ENCODE measurements at places on chromosomes 1 and 21. TPM values are rescaled to one million over a fixed set of nuclear protein-coding genes. Genes with fewer than 3 reads are reported as not detected.

Gene TIE1
- total RNA-seq = 1.7 TPM

Gene NCAM2
- total RNA-seq = 34.0 TPM

Gene PAPPA2
- total RNA-seq = 0.32 TPM

Gene CCDC30
- total RNA-seq = 7.5 TPM

Gene AIM2
- total RNA-seq = 0.27 TPM

Gene KLF17
- not detected for total RNA-seq

Data from mesothelial cell of epicardium (in vitro differentiated cells).